ENCODE measurements at places on chromosomes 4 and X.

GRCh38 chrX:69493766-69494165 lies 10.4 kb upstream of the NALF2 start:
- no peak for DNase-seq

DNA sequence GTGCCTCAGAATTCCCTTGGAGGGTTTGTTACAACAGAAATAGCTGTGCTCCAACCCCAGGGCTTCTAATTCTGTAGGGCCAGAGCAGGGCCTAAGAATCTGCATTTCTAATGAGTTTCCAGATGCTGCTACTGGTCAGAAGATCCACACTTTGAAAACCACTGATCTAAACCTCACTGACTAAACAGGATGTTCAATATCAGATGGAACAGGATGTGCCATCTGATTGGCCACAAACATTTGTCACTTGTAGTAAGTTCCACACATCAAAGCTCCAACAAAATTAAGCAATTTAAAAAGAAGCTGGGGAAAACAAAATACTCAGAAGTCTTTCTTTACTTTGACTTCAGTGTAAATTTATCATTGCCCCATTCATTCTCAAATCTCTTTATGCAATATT lies 14.3 kb downstream of the CASK start:
- DNase-seq, result no peak

GRCh38 chr4:77147079-77147782 lies 9.8 kb upstream of the CCNG2 start:
- no peak for DNase-seq

GRCh38 chr4:180789929-180790328 lies 1453.3 kb upstream of the TENM3 start:
- DNase-seq, result no peak

- DNase-seq, result no peak
Observed at GRCh38 chr4:113997206-113997605, 17.8 kb upstream of the ARSJ start.

All from stimulated activated CD8-positive, alpha-beta memory T cell treated with anti-CD3 and anti-CD28 coated beads, Interleukin-2, amount 100 ng/mL, for 48 hours (primary cell).